HTR-8/SVneo (cell line): ENCODE measurements at places on chromosomes 6 and 20.

- DNase-seq = no peak
Observed at GRCh38 chr6:1840491-1841121, 230.9 kb downstream of the FOXC1 start.

DNA sequence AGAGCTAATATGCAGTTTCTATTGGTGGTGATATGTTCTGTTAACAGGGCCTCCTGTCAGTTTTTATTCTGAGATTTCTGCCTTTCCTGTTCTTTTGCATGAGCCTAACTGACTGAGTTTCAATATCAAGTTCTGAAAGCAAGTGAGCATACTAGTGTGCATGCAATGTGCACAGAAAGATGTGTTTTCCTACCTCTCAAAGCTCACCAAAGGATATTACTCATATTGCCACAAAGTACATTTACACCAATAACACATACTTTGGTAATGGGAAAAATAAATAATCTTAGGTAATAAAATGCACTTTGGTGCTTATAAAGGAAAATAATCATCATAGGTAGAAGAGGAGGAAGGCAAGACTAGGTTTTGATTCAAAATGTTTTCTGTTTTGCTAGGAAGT is 195.0 kb downstream of the KHDC1L start:
- no peak for DNase-seq

DNA sequence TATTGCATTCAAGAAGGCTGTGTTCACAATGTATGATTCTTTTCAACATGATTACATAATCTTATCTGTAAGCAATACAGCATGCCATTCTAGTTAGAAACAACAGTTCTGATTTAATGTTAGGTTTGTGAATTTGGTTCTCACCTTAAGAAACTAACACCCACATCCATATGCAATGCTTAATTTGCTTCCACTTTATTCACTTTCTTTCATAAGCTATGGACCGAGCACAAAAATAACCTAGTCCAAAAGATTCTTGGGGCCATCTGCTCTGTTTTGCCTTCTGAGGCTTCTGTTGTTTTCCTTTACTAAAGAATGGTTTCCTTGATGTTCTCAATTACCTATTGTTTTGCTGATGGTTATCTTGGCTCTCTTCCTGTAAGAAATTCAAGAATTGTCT is 258.2 kb downstream of the EYS start:
- no peak for DNase-seq

DNA sequence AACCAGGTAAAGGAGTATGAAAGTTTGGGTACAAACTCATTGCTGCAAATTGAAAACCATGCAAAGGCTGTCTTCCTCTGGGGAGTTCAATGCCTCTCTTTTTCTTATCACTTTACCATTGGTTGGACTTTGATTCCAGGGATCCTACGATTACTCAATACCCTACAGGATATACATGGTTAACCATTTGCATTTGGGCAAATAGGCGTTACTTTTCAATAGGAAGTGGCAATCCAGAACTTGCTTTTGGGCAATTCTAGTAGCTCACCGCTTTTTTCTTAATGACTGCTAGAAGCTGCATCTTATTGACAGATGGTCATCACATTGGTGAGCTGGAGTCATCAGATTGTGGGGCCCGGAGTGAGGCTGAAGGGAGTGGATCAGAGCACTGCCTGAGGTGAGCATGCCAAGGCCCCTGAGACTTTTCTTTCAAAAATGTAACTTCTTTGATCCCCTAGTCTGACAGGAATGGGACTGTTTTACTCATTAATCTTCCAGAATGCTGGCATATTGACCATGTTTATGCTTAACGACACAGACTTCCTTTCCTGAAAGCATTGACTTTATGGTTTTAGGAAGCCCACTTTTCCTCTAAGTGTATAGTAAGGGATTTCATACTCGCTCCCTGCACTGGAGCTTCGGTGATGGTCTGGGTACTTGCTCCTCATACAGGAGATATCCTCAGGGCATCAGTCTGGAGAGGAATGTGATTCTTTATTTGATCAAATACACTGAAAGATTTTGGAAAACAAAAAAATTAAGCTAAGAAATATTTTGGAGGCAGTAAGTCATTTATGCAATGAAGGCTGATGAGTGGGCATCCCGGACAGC is at the start of gene CCR6:
CCR6 (plus strand) TSS at position 270 of the 831 bp plus-strand sequence. CDS start 13,039 bp downstream, outside the sequence.
- DNase-seq = no peak

- no peak for DNase-seq
Observed at GRCh38 chr20:49372095-49372734, 94.4 kb upstream of the ZNFX1 start.

- no peak for DNase-seq
Observed at GRCh38 chr6:127347178-127347577, 3.8 kb upstream of the ECHDC1 start.

DNA sequence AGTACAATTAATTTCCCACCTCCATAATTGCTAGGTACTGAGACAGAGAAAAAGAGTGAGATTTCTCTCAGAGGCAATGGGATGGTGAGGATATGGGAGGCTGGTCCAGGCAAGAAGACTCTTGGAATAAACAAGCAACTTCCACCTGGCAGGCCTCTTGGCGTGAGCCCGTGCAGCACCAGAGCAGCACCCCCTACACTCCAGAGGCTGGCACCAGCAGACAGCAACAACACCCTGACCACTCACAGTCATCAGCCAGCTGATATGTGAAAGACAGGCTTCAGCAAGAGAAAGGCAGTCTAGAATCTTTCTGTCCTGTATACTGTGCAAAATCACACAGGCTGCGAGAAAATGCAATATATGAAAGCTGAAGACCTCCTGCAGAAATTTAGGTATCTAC is 59.7 kb downstream of the KIF13A start:
- DNase-seq = no peak

DNA sequence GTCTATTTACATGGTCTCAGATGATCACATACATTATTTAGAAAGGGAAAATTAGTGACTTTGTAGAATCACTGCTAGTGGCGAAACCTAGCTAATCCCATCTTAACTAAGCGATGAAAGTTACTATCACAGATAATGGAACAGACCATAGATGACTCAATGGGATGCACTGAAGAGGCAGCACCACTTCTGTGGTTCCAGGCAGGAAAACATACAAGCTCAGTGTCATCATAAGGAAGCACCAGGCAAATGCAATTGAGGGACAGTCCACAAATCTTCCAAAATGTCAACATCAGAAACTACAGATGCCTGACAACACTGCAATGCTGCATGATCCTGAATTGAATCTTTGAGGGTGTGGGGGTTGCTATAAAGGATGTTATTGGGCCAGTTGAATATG is 15.9 kb upstream of the SNAI1 start:
- DNase-seq = no peak

- peak; percentile 50 for DNase-seq
Observed at GRCh38 chr6:38871741-38872568, 156.8 kb downstream of the DNAH8 start.

GRCh38 chr6:147534116-147534860 is 25.8 kb downstream of the SAMD5 start:
- DNase-seq = no peak

DNA sequence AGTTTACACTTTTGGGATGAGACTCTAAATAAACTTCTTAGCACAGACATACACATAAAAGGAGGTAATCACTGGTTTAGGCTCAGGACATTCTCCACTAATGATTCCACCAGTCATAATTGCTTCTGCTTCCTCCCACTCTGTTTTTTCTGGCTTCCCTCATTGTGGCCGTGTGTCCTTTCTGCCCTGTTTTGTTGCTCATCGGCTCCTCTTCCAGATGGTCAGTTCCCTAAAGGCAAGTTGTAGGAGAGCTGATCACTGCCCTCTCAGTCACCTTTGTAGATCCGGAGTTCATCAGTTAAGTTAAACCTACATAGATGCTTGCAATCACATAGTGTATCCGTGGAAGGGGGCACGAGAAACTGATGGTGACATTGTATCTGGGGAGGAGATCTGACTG is 200.5 kb upstream of the ARG1 start:
- DNase-seq = no peak

DNA sequence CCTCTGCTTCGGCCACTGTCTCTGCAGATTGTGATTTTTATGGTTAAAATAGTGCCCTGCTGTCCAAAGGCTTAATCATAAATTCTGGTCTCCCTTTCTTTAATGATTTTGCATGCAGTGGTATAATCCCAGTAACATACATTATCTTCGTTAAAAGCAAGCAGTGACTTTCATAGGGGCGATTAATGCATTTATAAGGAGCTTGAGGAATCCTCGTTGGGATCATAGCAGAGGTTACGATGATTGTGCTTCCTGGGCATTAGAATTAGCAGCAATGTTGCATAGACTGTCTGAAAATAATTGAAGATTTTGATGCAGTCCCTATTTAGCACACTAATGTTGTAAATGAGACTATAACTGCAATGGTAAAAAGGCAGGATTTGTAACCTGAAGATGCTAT is 181.3 kb downstream of the PRL start:
- no peak for DNase-seq

GRCh38 chr6:109801794-109802193 is 110.7 kb downstream of the FIG4 start:
- DNase-seq = no peak

- no peak for DNase-seq
Observed at GRCh38 chr6:24919056-24919892, 16.5 kb downstream of the RIPOR2 start.

GRCh38 chr20:49477200-49477599 is 5.3 kb downstream of the KCNB1 start:
- DNase-seq = no peak
